ENCODE measurements at places on chromosomes 1 and 21. TPM values are rescaled to one million over a fixed set of nuclear protein-coding genes. Genes with fewer than 3 reads are reported as not detected.

The CD48 gene
- total RNA-seq: not detected

The OBSCN gene
- 2.7 TPM for total RNA-seq

The HCRTR1 gene
- 0.26 TPM for total RNA-seq

The LAPTM5 gene
- total RNA-seq: 0.44 TPM

The IL10 gene
- total RNA-seq: 0.13 TPM

The PRRX1 gene
- 229 TPM for total RNA-seq

The PDE9A gene
- 1.2 TPM for total RNA-seq

The ACTL8 gene
- total RNA-seq: not detected

The RIMKLA gene
- total RNA-seq: not detected

The TCHH gene
- total RNA-seq: not detected

The NOS1AP gene
- total RNA-seq: not detected

The CLCA2 gene
- total RNA-seq: 0.26 TPM

The SLAMF9 gene
- total RNA-seq: 1.2 TPM

The MYOM3 gene
- total RNA-seq: 0.13 TPM

The PLPP3 gene
- 367 TPM for total RNA-seq

The AMPD1 gene
- not detected for total RNA-seq

The XCL2 gene
- not detected for total RNA-seq

The GNAT2 gene
- 0.19 TPM for total RNA-seq
